Pons (tissue), 1 donor: ENCODE measurements at places on chromosomes 2 and 18.

DNA sequence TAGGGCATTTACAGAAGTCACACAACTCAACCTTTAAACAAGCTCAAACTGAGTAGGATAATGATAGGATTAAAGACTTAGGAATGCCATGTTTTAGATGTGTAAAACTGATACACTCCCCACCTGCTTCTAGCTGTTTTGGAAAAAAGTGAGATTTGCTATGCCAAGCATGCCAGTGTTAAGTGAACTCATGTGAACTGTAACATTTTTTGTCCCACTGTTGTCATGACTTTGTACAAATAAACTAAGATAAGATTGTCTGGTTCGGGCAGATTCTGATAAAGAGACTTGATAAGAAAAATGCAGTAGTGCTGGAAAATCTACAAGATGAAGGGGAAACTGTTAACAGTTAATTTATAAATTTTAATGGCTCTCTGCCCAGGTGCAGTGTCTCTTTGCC lies 66.5 kb downstream of the GLS start:
- DNase-seq: no peak

GRCh38 chr2:136378712-136379595 lies 261.0 kb upstream of the CXCR4 start:
- peak; percentile 76 for DNase-seq

- DNase-seq: no peak
Observed at GRCh38 chr2:40343902-40344301, 108.0 kb downstream of the SLC8A1 start.

DNA sequence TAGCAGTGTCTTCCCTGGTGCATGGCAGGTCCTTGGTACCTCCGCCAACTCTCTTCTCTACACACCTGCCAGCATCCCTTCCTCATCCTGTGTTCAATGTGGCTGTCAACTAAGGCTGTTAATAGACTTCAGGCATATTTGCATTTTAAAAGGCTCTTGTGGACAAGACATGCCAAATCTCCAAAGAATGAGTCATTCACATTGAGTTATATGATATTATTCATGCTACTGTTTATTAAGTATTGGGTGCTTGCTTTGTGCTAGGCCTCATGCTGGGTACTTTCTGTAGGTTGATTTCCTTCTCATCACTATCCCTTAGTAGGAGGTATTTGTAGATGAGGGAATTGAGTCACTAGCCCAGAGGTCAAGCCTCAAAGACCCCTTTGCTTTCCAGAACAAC lies 5.2 kb downstream of the MYO1B start:
- DNase-seq: no peak

- DNase-seq: no peak
Observed at GRCh38 chr2:30034052-30034775, 112.6 kb upstream of the YPEL5 start.

GRCh38 chr2:98327776-98328175 lies 18.5 kb upstream of the CNGA3 start:
- DNase-seq: no peak

GRCh38 chr18:5884375-5884774 lies 10.9 kb downstream of the TMEM200C start:
- DNase-seq: no peak

DNA sequence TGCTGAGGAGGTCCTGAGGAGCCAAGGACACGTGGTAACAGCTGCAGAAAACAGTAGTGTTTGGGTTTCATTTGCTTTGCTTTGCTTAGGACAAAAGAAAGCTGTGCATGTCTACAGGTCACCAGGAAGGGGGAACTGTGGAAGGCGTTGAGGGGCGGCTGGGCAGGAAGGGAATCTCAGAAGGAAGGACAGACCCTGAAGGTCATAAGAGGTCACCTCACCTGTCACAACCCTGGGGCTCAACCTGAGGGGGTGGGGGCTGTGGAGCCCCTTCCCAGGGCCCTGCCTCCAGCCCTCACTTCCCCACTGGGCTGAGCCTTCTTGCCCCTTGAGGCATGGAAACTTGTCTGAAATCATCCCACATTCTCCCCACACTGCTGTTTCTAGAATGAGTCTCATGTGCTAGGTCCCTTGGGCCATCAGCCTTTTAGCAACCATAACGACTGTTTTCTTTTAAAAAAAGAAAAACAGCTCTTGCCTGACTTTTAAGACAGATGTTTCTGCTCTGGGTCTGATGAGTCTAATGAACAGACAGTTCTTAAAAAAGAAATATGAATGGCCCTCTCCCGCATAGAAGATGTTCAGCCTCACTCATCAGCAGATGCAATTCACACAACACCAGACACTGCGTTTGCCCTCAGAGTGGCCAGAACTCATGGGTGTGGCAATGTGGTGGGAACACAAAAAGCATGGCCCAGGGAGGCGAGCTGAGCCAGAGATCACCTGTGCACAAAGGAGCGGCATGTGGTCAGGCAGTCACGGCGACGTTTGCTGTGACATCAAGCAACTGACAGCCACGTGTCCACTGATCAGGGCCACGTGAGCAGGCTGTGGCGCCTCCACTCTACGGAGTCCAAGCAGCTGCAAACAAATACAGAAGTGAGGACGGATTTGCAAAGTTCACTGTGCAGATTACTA lies 84.0 kb downstream of the SEPTIN10 start:
- no peak for DNase-seq

DNA sequence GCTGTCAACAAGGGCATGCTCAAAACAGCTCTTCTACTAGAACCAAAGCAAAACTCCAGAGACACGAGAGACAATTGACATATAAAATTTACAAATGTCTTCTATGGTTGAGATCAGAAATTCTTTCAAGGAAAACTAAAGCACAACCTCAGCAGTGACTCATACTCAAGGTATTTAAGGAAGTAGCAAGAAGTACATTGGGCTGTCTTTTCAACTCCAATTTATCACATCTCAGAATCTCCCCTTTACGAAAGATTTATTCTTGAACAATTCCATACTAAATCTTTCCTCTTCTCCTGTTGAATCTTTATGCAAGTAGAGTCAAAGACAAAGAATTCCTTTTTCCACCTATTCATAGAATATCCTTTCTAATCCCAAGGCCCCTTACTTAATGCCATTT lies 324.0 kb downstream of the IRS1 start:
- DNase-seq: no peak

DNA sequence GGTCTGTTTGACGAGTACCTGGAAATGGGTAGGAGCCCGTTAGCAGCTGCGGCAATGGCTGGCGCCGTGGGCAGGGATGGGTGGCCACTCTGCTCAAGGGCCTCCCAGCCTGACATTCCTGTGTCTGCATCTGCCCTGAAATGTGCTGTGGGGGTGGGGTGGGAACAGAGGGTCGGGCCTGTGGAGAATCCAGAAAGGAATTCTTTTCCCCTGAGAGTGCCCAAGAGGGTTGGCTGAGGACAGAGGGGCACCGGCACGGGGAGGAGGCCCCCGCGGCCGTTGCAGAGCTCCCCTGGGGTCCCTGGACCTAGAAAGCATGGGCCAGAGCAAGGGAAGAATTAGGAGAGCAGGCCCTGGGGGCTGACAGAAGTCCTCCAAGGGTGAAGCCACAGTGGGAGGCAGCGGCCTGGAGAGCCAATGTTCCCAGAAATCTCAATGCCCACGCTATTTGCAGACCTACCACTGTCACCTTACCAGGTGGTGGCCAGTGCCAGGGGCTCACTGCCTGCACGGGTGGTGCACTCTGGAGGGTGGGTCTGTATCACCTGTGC lies 27.8 kb downstream of the ANO7 start:
- DNase-seq: no peak

- DNase-seq: no peak
Observed at GRCh38 chr2:125667630-125668029, 988.3 kb upstream of the GYPC start.

GRCh38 chr18:70650878-70651277 lies 362.0 kb downstream of the SOCS6 start:
- no peak for DNase-seq
